Spinal cord (tissue), 10 donors: ENCODE measurements at places on chromosomes 4 and X. TPM values are rescaled to one million over a fixed set of nuclear protein-coding genes. Genes with fewer than 3 reads are reported as not detected.
A peak's percentile ranks its signal among the peaks of the same experiment; 100 is the strongest.

VCX2 gene
- not detected for total RNA-seq

GRCh38 chr4:2255501-2256155 lies 6.3 kb downstream of the MXD4 start:
- DNase-seq: peak; percentile 64

- DNase-seq: no peak
These were observed 2.2 kb downstream of the PCDH10 start for GRCh38 chr4:133151341-133151690.

DNA sequence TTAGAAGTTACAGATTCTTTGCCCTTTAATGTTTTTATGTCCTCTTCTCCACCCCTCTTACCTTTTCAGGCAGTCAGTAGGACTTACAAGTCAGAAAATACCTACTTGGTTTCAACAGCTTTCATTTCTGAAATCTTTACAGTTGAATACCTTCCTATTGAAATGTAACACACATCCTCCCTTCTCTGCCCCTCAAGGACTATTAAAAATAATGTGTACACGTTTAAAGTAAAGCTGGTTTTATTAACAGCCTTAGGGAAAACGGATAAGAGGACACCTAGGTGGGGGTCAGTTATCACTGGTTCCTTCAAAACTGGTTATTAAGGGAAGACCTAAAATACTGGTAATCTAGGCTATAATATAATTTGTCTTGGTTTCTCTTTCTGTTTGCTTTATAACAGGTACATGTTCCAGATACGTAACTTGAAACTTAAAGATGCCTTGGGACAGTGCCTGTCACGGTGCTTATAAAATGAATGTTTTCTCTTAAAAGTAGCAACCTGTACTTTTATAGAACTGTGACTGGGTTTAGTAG lies 1.8 kb downstream of the CCSER1 start:
- DNase-seq: no peak

DNA sequence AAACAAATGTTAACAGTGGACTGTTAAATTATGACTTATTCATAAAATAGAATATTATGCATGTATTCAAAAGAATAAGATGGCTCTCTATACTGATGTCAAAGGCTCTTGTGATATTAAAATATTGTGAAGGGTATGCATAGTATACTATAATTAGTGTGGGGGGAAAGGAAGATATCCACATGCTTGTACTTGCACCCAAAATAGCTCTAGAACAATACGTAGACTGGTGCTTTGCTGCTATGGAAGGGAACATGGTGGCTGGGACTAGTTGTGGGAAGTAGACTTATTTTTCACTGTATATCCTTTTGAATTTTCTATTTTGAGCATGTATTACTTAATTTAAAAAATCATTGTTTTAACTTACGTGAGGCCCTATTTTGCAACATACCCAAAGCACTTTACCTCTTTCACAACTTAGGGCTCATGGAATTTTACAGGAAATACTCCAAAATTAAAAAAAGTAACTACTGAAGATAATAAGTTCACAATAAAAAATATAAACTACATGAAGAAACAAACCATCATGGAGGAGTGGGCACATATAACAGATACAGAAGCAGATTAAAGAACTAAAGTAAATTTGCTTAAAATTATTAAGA lies 7.9 kb downstream of the PGRMC2 start:
- no peak for DNase-seq

GRCh38 chrX:69503782-69504625 lies at the start of gene NALF2:
Gene NALF2, plus strand, starts transcription at chrX:69504326. Its CDS starts 957 bp downstream, at chrX:69505283.
- DNase-seq: peak; percentile 33

GRCh38 chr4:13984991-13985800 lies 357.7 kb upstream of the BOD1L1 start:
- DNase-seq: no peak
